ENCODE measurements at places on chromosomes 2 and 18.

DNA sequence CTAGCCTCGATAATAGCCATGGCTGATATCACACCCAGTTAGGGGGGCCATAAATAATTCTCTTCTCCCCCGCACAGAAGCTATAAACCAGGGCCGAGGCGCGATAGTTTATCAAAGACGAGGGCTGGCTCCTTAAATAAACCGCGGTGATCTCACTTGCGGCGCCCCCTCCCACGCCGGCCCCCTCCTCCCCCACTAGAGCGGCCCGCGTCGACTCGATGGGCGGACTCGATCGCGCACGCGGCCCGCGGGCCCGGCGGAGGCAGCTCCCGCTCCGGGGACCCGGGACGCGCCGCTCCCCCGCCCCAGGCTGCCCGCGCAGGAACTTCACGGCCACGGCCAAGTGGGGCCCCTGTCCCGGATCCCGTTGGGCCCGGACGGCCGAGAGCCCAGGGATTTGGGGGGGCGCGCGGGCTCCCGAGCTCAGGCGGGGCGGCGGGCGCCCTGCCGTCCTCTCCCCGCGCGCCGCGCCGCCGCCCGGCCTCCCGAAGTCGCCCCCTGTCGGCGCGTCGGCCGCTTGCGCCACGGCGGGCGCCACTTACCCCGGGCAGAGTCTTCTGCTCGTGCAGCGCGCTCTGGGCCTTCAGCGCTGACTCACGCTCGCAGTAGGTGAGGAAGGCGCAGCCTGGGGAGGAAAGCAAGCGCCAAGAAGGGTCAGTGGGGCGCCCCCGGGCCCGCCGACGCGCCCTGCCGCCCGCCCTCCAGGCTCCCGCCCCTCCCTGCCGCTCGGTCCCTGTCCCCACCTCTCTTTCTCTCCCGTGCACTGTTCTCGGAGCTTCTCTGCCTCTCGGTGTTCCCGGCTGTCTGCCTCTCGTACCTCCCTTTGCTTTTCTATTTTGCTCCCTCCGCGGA is 80.4 kb downstream of the CELF4 start:
- DNase-seq, result no peak

DNA sequence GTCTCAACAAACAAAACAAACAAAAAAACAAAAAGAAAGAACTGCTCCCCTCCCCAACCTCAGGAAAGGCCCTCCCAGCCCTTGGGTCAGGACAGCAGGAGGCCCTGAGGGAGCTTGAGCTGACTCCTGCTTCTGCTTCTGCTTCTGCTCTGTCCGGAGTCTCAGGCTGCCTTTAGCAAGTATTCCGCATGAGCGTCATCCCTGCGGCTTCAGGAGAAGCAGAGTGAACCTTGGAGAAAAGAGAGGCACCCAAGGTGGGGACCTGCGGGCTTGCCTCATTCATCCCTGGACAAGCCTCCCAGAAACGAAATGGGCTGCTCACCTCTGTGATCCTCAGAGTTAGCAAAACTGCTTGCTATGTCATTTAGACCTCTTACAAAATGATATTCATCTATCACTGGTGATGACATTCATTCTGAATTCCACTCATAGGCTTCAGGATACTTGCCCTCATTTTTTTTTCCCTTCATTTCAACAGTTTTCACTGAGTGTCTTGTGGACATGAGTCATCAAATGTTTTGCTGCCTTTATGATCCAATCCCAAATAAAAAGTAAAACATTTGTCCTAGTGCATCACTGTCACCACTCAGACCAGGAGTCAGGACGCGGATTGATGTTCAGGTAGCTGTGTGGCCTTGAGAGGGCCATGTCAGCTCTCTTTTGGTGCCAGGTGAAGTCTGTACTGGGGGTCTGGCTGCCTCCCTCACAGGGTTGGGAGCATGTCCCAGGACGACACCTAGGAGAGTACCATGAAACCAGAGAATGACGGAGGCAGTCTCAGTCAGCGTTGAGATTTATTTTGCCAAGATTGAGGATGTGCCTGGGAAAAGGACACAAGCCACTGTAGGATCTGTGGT is 51.7 kb downstream of the IMPA2 start:
- no peak for DNase-seq

DNA sequence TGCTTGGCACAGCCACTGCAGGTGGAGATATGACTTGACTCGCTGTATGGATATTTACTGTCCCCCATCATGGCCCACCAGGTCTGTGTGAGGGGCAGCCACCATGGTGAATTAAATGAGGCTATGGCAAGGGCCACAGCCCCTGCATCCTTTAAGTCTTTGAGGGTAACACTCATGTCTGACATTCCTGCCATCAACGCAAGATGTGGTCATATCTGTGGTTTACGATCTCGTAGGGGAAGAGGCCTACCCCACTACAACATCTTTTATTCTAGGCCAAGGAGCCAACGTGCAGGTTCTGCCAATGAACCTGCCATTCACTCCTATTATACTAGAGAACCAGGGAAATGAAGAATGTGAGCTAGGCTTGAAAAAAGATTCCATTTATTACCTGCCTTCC is 381.6 kb upstream of the ID2 start:
- no peak for DNase-seq

- DNase-seq, result peak; percentile 29
These were observed 51.6 kb downstream of the SPP2 start for GRCh38 chr2:234102112-234102511.

GRCh38 chr2:15852811-15853210 is 87.5 kb upstream of the MYCN start:
- no peak for DNase-seq

GRCh38 chr2:105373344-105373781 is 25.5 kb downstream of the FHL2 start:
- DNase-seq, result peak; percentile 62

GRCh38 chr2:120525056-120526046 is 179.4 kb downstream of the INHBB start:
- DNase-seq, result no peak

DNA sequence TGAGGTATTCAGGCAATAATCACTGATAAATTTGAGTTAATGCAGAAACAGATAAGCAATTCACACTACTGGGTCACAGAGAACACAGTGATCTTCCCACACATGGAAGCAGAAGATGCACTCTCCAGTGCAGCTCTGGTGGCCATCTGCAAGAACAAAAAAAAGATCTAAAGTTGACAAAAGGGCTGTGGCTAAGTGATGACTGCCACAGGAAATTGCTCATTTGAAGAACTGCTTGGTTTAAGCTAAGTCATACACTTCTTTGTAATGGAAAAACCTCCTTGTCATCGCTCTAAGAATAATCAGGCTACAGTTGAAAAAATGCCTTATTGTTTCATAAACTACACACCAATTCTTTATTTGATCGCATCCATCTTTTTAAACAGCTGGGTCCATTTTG is 115.1 kb downstream of the DTNB start:
- DNase-seq, result no peak

DNA sequence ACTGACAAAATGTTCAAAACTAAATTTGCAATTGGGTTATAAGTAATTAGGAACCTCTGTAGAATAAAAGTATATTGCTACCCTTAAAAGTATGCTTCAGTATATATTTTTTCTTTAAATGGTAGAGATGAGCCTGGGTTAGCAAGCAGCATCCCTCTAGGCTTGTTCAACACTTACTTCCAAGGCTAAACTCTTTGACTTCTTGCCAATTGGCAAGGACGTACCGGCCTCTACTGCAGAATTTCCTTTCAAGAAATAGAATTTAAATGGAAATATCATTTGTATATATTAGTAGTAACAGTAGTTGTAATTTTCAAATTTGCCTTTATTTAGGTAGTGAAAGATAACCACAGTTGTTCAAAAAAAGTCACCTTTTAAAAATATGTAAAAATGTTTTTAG is 105.1 kb upstream of the SLC38A11 start:
- DNase-seq, result no peak

DNA sequence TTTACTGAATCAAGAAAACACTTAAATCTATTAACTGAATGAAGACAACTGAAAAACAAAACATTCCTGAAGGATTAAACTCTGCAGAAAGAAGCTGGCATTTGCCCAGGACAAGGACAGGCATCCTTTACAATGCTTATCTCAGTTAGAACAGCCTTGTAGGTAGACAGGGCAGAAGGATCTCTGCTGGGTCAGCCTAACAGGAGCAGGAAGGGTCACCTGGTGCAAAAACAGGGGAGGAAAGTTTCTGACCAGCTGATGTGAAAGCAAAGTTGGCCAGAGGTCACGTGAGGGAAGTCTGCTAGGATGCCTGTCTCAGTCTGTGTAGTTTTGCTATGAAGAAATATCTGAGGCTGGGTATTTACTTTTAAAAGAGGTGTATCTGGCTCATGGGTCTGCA is 348.6 kb downstream of the ANAPC1 start:
- no peak for DNase-seq

DNA sequence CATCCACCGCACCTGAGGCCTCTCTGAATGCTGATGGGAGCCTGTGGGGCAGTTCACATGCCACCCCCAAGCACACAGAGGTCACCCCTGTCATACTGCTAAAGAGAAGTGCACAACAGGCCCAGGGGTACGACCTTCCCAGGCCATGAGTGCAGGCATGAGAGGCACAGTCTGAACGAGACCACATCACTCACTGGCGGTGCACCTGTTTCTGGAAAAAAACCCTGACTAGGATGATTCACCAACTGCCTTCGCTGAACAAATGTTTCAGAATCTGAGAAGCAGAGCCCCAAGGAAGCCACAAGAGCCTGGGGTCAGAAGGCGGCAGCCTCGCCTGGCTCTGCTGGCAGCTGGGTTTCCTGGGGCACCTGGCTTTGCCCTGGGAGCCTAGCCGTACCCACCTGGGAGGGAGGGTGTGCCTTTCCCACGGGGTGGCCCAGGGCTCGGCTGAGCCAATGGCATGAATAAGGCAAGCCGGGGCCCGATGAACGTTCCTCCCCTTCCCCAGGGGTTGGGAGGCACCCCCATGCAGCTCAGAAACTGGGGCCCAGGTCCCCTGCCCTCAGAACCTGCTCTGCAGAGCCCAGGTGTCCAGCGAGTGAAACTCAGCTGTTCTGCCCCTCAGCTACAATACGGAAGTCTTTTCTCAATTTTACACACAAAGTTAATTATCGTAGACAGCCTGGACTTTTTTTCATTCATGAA is 73.8 kb downstream of the HDAC4 start:
- DNase-seq, result no peak

DNA sequence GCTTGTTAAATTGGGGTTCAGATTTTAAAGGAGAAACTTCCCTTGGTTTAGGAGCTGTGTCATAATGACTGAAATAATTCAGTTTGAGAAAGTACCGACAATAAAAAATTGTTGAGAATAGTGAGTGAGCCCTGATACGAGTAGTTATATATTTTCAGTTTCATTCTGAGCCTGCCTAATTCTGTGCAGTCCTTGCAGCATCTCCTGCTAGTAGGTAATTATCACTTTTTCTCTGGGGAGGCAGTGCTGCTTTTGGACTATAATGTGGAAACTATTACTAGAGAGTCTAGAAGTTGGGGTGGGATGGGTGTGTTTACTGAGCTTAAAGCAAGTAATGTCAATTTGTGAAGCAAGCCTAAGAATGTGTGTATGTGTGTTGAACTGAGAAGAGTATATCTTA is 21.7 kb downstream of the ZNF638 start:
- DNase-seq, result no peak

GRCh38 chr2:217051416-217051815 is 191.6 kb upstream of the TNP1 start:
- DNase-seq, result no peak
